Activated naive CD4-positive, alpha-beta T cell treated with anti-CD3 and anti-CD28 coated beads, Interleukin-2, amount 50 U/mL, for 72 hours (primary cell): ENCODE measurements at places on chromosomes 2 and 18. TPM values are rescaled to one million over a fixed set of nuclear protein-coding genes. Genes with fewer than 3 reads are reported as not detected.

NT5DC4 gene
- total RNA-seq = not detected

DAW1 gene
- not detected for total RNA-seq

GRCh38 chr2:206443735-206444527, 599 bp downstream of the ADAM23 start:
- peak; percentile 21 for DNase-seq

DNA sequence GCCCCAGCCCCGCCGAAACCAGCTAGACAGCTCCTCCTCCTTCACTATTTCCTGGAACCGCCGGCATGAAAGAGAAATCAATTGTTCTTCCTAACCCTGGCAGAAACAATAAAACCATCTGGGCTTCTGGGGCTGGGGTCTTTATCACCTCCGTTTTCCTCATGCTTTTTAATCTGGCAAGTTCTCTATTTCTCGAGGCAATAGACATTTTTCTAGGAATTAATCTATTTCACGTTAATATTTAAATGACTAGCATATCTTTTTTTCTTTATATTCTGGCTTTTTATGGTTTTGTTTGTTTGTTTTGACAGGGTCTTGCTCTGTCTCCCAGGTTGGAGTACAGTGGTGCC, 1.4 kb upstream of the KIF1A start:
- DNase-seq = no peak

- peak; percentile 54 for DNase-seq
Observed at GRCh38 chr18:21242141-21242779, at the start of gene GREB1L. GREB1L (plus strand) TSS chr18:21242232; CDS start chr18:21383519, 141,287 bp downstream.

GRCh38 chr2:117269574-117269973, 544.9 kb upstream of the DDX18 start:
- no peak for DNase-seq

GRCh38 chr18:29434650-29435049, 1257.7 kb upstream of the CDH2 start:
- no peak for DNase-seq

DNA sequence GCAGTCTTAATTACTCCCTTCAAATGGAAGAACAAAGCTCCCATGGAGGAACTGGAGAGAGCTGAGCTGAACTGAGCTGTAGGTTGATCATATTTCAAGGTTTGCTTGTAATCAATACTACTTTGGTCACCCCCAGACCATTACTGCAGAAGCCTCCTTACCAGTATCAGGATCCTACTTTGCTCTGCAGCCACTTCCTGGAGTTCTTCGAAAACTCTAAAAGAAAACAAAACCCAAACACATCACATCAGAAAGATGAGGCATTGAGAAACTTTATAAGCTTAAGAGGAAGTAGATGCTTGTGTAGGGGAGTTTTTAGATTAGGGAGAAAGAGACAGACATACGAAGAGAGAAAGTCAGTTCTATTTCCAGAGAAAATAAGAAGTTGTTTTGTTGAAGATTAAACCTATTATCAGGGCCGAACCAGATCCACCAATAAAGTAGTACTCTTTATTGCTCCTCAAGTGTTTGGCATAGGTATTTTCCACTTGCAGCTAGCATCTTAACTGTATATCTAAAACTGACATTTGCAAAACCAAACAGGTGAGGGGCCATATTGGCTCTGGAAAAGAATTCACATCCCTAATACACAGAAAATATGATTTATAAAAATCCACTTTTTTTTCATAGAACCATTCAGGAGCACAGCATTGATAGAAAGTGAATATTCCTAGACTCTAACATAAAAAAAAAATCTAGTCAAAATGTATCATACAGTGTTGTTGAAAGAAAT, 166.9 kb upstream of the KLF7 start:
- no peak for DNase-seq

DNA sequence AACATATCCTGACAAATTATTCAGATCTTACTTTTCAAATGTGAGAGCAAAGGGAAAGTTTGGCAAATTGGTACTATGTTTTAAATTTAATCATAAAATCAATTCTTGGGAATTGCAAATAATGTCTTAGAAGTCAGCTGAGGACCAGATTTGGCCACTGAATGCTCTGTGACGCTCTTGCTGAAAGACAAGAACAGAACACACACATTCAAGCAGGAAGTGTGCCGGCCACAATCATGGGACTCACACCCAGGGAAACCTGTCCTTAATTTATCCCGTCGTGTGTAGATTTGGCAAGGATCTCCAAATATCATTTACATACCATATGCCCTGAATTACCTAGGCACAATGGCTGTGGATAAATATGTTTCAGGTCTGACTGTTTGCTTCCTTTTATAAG, 253.1 kb downstream of the TCF4 start:
- DNase-seq = no peak

DNA sequence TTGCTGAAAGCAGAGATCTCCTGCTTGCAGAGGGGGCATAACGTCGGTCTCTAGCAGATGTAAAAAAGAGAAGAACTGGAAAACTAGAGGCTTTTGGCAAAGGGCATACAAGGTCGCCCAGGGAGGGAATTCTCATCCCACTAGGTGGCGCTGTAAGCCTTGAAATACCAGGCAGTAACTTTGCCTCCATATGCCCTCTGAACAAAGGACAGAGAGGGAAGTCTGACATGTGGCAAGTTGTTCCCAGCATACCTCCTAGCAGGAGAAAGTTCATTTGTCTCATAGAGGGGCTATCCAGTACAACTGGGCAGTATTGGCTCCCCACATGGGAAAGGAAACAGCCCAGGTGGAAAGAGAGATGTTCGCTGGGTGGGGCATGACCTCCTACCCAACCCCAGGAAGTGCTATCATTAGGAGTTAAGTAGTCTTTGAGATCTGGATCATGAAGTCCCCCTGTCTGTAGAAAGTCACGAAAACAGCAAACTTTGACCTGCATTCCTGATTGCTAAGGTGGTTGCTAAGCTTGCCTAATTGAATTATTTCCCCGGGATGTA, 39.9 kb downstream of the STK17B start:
- DNase-seq = peak; percentile 80

DNA sequence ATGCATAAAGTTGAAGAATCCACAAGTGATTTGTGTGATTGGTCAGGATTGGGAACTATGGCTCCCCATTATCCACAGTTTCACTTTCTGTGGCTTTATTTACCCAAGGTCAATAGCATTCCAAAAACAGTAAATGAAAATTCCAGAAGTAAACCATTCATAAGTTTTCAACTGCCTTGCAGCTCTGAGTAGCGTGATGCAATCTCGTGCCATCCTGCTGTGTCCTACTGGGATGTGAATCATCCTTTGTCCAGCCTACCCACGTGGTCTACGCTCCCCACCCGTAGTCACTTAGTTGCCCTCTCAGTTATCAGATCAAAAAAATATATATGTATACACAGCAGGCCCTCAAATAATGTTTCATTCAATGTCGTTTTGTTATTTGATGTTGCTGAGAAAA, 89.0 kb upstream of the DLGAP1 start:
- DNase-seq = no peak

GRCh38 chr2:24659862-24660261, 133.3 kb downstream of the PTRHD1 start:
- DNase-seq = no peak
